ENCODE measurements at places on chromosomes 13 and 19.

DNA sequence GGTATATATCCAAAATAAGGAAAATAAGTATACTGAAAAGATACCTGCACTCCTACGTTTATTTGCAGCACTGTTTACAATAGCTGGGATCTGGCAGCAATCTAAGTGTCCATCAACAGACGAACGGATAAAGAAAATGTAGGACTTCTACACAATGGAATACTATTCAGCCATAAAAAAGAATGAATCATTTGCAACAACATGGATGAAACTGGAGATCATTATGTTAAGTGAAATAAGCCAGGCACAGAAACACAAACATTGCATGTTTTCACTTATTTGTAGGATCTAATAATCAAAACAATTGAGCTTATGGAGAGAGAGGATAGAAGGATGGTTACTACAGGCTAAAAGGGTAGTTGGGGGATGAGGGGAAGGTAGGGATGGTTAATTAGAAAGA lies 494.0 kb downstream of the UQCRFS1 start:
- DNase-seq: no peak

- DNase-seq: no peak
Observed at GRCh38 chr13:110067355-110068175, 239.4 kb downstream of the COL4A1 start.

DNA sequence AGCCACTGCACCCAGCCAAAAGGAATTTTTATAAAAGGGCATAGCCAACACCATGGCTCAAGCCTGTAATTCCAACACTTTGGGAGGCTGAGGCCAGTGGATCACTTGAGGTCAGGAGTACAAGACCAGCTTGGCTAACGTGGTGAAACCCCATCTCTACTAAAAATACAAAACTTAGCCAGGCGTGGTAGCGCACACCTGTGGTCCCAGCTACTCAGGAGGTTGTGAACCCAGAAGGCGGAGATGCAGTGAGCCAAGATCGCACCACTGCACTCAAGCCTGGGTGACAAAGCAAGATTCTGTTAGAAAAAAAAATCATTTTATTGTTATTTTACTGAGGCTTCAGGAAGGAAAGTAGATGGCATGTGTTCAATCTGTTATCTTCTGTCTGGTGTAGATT lies 31.3 kb upstream of the FOXO1 start:
- DNase-seq: no peak

DNA sequence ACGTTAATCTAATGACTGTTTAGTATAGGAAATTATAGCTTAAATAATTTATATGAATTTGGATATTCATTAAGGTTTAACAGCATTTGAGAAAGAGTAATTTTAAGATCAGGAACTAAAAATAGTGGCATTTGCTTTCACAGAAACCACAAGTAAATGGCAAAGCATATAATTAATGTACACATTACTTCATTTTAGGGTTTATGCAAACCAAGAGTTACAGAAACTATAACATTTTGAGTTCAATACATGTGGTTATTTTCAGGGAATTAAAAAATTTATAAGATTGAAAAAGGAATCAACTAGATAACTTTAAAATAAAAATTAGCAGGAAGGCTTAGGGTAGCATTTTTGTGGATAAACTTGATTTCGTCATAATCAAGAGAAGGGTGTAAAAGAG lies 151.7 kb upstream of the MIR17HG start:
- DNase-seq: no peak

GRCh38 chr13:42298392-42298791 lies 26.4 kb downstream of the AKAP11 start:
- DNase-seq: no peak

GRCh38 chr13:103277959-103278694 lies 211.9 kb upstream of the SLC10A2 start:
- DNase-seq: no peak

DNA sequence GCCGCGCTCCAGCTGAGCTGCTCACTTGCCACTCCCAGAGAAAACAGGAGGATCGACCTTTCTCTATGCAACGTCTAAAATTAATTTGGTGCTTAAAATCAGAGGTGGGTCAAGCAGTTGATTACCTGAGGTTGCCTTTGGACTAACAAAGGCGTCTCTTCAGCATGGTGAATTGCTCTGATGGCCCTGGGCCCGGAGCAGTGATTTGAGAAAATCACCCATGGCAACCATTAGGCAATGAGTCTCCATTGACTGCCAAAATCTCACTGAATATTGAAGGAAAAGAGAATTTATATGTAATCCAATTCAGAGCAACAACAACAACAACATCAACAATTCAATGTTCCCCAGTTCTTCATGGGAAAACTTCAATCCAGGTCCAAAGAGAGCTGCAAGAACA lies 61.8 kb downstream of the IRS2 start:
- DNase-seq: no peak

GRCh38 chr13:75935805-75936204 lies 299.7 kb downstream of the LMO7 start:
- DNase-seq: no peak

DNA sequence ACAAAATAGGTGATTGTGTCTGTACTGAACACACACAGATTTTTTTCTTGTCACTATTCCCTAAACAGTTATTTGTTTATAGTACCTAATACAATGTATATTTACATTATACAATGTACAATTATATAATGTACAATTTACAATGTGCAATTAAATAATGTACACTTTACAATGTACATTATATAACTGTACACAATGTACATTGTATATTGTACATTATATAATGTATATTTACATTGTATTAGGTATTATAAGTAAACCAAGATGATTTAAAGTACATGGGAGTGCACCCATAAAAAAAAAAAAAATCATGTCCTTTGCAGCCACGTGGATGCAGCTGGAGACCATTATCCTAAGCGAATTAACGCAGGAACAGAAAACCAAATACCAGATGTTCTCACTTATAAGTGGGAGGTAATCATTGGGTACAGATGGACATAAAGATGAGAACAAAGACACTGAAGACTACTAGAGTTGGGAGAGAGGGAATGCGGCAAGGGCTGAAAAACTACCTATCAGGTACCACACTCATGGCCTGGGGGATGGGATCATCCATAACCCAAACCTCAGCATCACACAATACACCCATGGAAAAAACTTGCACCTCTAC lies 68.1 kb downstream of the ABCC4 start:
- DNase-seq: no peak

GRCh38 chr13:30863231-30863630 lies 42.8 kb upstream of the MEDAG start:
- no peak for DNase-seq

DNA sequence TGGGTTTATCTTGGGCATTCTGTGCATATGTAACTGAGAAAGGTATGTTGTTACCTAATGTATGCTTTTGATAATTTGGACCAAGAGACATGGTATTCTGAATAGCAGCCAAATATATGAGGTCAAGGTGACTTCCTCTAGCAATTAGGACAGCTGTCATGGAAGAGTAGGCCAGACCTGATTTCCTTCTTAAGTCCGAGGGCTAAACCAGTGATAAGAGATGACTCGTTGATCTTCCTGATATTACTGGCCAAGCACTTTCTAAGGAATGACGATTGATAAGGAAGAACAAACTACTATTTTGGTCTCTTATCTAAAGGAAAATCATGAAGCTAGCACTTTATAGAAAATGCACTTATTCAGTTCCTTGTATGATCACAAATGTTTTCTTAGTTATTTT lies 42.7 kb downstream of the ARHGAP35 start:
- no peak for DNase-seq
